ENCODE measurements at places on chromosomes 5 and 9.

DNA sequence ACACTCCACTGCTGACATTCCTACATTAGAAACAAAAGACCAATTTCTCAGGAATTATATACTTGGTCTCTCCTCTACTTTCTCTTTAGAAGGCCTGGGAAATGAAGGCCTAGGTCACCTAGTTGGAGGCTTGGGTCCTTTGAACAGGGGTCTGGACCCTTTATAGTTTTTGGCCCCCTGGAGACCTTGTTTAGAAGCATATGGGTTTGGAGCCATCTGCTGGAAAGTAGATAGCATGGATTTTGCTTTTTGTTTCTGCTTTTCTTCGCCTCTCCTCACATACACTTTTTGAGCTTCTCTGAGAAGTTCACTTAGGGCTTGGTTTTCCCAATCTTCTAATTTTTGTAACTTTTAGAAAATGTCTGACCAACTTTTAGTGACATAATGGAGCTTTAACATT, 67.1 kb upstream of the CDK20 start:
- DNase-seq = no peak

DNA sequence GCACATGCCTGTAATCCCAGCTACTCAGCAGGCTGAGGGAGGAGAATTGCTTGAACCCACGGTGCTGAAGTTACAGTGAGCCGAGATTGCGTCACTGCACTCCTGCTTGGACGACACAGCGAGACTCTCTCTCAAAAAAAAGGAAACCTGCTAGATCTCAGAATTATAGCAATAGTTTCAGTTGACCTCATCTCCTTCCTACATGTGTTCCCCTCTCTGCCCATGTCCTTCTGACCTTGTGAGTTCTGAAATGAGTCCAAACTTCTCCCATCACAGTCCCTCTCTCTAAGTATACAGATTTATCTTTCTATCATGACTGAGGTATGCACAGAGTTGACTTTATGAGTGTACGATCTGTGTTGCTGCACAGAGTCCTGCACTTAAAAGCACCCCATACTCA, 44.6 kb upstream of the SHOC1 start:
- DNase-seq = no peak

DNA sequence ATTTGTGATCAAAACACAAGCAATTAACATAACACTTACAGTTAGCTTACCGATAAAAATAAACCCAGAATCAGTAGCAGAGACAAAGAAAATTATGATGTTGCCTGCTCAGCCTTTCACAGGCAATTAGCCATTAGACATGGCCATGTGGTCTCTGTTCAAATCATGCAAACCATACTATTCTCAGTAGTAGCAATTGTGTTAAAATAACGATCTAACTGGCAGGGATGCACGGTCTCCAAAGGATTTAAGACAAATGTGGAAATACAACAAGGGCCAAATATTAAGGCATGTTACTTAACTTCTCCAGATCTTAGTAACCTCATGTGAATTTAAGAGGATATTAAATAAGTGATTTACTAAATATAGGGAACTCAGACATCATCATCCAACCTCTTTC, 59.5 kb downstream of the PTBP3 start:
- DNase-seq = no peak

DNA sequence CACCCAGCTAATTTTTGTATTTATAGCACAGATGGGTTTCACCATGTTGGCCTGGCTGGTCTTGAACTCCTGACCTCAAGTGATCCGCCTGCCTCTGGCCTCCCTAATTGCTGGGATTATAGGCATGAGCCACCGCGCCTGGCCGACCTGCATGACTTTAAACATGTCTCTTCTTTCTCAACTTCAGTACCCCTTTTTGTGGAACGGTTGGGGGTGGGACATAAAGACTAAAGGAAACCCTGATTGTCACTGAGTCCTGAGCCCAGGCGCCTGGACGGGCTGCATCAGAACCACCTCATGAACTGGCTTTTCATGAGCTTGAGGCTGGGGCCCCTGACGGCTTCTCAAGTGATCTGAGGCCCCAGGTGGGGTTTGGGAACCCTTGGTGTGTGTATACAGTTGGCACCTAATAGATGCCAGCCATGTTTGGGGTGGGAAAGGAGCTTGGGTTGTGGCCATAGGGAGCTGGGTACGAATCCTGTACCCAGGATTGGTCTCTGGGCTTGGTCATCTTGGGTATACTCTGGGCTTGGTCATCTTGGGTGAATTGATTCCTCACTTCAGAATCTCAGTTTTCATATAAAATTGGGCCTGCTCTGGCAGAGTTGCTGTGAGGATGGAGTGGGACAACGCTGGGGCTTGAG, 2.2 kb downstream of the GRK6 start:
- DNase-seq = no peak

GRCh38 chr9:105281272-105281671, 36.8 kb downstream of the SLC44A1 start:
- DNase-seq = no peak

DNA sequence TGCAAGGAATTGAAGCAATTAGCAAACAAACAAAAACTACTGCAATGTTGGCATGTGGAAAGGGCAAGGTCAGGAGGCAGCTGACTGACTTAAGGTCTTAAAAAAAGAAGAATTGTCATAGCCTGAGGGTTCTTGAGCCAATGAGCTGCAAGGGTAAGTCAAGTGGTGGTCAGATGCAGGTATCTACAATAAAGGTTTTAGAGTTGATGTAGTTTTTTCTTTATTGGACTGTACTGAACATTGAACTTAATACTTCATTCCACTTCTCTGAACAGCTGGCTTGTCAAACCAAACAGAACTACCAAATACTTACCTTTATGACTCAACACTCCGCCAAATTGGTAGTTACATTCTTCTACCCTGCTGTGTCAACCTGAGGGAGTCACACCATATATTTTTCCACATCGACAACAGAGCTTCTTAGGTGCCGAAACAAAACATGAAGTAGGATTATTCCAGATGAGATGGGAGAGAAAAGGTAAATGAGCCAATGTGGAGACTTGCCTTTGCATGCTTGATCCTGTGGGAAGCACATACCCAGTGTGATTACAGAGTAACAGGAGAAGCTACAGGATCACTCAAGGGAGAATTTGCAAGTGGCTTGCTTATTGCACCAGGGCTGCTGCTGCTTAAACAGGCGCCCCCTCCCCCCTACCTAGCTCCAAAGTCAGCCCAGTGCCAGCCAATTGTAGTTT, 35.3 kb downstream of the EQTN start:
- DNase-seq = no peak
